PC-9 (cell line): ENCODE measurements at places on chromosomes 1 and 21.

- DNase-seq = no peak
Measured at GRCh38 chr1:107016376-107016978, 40.0 kb upstream of the PRMT6 start.

GRCh38 chr1:227947676-227948492 lies at the start of gene WNT9A:
Gene WNT9A, minus strand, starts transcription at chr1:227947932. Its CDS starts 45 bp downstream, at chr1:227947887.
- DNase-seq = peak; percentile 89

- no peak for DNase-seq
Measured at GRCh38 chr1:232096751-232097150, 470.2 kb downstream of the DISC1 start.

DNA sequence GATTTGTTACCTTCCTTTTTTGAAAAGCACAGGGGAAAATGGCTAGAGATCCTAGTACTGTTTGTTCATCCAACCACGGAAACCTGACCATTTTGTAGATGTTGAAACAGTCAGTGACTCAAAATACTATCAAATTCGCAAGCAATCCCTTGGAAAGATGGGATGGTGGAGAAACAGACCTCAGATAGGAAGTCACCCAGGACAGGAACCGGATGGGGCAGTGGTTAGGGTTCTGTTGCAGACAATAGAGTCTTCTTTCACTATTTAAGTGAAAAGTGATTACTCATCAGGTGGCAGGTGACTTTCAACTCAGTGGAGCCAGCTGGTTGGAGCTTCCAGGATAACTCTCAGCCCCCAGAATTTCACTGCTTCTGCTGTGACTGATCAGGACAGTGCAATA lies 17.0 kb downstream of the LHX4 start:
- peak; percentile 73 for DNase-seq

GRCh38 chr21:34939673-34940331 lies 109.3 kb downstream of the RUNX1 start:
- DNase-seq = no peak

DNA sequence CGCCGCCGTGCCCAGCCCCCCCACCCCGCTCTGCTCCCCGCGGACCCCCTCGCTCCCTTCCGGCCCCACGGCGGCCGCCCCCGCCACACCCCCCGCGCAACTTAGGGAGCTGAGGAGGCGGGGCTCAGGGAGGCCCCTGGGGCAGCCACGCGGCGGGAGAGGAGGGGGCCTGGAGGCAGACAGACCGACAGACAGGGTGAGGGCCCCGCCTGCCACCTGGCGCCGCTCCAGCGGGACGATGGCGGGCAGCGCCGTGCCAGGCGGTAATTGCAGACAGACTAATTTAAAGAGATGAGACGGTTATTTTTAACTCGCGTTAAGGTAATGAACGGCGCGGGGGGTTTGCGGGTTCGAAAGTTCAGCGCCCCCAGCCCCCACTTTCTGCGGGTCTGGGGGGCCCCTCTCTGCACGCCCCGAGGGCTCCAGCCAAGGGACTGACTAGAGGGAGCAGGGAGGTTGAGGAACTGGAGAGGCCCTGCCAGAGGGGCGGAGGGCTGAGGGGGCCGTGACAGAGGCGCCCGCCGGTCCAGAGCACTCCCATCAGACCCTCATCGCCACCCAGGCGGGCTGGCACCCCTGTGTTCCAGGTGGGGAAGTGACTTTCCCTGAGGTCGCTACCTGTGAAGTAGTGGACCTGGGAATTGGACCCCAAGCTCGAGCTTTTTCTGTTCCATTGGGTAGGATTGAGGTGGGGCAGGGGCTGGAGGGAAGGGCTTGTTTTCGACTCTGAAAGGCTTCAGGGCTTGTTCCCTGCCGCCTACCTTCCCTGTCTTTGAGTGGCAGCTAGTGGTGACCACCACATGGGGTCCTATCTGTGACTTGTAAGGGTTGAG lies 5.4 kb downstream of the FOXO6 start:
- DNase-seq = no peak

DNA sequence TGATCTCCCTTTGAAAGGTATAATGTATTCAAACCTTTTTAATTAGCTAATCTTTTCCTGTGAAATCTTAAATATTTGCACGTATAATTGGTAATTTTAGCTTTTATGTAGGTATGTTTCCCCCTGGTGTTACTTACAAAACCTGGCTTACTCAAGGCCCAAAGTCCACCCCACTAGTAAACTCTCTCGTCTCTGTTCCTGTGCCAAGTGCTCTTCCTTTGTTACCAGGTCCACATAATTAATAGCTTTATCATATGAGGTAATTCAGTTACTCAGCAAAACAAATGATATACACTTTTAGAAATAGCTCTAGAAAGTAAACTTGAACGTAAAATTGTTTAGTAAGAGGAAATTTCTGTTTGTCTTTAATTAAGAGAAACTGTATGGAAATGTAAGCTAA lies 36.7 kb downstream of the NFIA start:
- no peak for DNase-seq

GRCh38 chr1:11653101-11653860 lies 948 bp downstream of the FBXO2 start:
- DNase-seq = peak; percentile 81

DNA sequence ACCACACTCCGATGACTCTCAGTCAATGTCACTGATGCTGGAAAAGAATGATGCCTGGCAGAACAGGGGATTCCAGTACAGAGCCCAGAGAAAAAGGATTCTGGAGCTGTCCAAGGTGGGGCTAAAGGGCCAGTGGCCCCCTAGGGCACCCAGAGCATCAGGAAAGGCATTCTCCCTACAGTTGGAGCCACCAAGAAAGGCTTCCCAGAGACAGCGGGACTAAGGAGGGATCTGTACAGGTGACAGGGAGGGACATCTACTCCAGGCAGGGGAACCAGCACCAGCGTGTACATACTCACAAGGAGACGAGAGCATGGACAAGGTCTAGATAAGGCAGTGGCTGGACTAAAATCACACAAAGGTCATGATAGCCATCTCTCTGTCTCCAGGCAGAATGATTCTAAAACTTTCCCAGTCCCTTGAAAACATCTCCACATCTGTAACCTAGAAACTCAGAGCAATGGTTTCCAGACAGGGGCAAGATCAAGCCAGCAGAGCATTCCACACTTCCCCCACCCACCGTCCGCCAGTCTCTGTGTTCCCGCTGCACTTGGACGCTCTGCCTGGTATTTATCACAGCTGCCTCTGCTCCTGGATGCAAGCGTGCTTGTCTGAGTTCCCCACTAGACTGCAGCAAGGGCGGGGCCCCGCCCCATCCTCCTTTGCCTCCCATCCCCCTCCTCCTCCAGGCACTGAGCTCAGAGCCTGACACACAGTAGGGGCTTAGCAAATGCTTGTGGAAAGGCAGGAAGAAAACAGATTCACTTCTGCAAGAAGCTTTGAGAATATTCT lies 111.6 kb upstream of the ZC3H12A start:
- no peak for DNase-seq

GRCh38 chr1:101198842-101199636 lies 37.8 kb upstream of the S1PR1 start:
- DNase-seq = no peak

DNA sequence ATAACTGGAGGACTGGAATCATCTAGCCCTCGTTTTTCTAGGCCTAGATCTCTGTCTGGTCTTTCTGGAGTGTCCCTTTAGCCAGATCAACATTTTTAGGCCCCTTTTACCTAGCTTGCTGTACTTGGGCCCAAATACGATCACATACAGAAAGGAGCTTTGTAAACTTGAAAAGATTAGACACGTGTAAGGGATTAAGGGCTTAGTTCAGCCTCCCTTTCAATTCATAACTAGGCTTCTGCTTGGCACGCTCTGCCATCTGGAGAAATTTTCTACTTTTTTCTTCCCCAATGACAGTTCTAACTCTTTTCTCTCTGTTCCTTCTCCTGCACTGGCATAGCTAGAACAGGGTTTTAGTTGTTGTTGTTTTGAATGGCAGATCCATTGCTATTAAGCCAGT lies 153.3 kb upstream of the BEND5 start:
- no peak for DNase-seq

GRCh38 chr1:76084029-76084627 lies 9.6 kb downstream of the ST6GALNAC3 start:
- no peak for DNase-seq

GRCh38 chr1:54246116-54246721 lies 46.3 kb downstream of the MRPL37 start:
- no peak for DNase-seq

- no peak for DNase-seq
Measured at GRCh38 chr1:204249736-204250427, 36.1 kb upstream of the GOLT1A start.

DNA sequence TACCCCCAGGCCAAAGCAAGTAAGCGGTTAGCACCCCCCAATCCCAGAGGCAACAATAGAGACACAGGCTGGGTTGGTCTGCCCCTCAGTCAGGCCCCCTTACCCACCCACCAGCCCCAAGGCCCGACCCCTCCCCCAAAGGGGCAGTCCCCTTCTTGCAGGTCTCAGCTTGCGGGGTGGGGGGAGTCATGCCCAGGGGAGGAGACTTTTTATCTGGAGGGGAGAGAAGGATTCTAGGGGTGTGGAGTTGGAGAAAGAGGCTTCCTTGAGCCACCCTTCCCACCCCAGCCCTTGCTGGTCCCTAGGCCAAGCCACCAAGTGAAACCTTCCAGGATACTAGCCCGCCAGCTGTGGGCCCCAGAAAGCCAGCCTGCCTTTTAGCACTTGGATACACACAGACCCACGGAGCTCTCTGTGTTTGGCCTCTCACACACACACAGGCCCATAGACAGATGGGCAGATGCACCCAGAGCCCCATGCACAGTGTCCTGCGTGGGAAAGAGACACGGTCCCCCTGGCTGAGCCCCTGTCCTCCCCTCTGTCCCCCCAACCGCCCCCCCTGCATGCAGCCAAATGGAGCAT lies 7.1 kb downstream of the TMEM54 start:
- no peak for DNase-seq

DNA sequence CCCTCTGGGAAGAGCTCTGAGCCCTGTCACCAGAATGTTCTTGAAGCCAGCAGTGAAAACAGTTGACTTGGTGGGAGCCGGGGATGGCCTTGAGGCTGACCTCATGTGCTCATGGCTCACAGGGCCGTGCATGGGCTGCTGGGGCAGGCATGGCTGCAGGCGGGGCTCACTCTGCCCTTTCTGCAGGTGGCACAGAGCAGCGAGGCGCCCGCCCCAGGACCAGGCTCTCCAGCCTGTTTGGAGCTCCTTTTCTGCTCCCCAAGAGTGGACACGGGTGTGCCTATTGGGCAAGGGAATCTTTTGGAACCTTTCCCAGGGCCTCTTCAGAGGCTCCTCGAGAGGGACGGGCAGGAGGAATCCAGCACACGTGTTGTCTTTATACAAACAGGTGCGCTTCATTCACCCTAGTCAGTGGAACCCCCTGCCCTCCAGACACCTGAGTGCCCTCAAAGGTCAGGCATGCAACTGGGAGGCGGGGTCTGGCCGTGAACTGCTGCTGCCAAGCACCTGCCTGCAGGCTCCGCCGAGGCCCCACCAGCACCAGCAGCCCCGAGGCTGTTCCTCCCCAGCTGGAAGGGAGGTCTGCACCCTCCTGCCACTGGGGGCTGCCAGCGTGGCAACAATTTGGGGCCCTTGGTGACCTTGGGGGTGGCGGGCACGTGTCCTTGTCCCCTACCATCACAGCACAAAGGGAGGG lies 2.6 kb upstream of the TTC34 start:
- DNase-seq = no peak

DNA sequence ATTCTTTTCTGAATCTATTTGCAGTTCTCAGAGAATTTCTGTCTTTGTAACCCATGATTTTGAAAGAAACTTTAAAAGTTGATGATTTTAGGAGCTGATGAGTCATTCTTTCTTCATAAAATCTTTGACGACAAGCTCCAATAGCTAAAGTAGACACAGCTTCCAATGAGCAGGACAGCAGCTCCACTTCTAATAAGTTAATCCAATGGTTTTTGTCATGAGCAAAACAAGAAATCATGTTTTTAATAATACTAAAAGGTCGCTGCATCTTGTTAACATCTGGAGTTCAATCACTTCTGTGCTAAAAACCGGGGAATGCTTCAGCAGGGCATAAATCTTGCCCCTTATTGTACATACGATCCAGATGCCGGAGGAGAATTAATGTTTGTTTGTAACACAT lies 48.9 kb upstream of the GORAB start:
- no peak for DNase-seq
